ENCODE measurements at places on chromosomes 13 and 19.

DNA sequence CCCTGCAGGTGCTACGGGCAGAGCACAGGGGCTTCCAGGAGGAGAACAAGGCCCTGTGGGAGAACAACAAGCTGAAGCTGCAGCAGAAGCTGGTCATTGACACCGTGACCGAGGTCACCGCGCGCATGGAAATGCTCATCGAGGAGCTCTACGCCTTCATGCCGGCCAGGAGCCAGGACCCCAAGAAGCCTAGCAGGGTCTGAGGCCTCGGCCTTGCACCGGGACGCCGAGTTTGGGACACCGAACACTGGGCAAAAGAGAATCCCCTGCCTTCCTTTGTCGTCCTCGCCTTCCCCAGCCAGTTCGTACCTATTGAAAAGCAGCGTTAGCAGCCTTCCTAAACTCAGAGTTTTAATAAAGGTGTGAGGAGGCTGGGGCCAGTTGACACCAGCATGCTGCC is 12.1 kb downstream of the CBY2 start:
- no peak for DNase-seq

DNA sequence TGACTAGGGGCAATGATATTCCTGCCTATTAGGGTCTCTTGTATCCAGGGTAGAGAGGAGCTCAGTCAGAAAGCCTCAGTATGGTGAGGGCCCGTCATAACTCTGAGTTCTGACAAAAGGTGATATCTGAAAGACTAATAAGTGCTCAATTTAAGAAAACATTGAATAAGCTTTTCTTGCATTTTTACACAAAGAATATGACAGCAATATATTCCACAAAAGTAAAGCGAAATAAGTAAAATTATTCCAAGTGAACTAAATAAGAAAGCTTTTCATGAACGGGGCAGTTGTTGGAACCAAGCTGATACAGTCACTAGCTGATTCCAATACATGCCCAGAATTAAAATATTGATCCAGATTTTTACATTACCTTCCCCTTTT is 40.5 kb downstream of the CEACAM1 start:
- DNase-seq, result no peak

GRCh38 chr13:37484056-37484455 is 114.5 kb downstream of the POSTN start:
- no peak for DNase-seq

DNA sequence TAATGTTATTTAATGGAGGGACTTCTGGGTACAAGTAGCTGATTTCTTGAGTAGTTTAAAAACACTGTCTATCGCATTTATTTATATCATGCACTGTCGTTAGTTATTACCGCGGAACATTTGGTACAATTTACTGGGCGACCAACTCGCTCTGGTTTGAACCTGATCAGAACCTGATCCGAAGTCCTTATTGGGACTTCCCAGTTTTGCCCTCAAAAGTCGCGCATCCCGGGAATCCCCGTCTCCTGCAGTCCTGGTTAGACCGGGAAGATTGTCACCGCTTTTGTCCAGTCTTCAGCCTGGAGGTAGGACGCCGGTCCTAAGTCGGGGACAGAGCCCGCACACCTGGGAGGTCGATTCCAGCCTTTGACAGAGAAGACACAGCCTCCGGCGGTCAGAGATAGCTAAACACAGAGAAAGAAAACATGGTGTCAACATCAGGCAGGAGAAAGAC is 694 bp downstream of the CLN5 start:
- DNase-seq, result no peak

GRCh38 chr13:76756451-76756850 is 129.8 kb downstream of the KCTD12 start:
- DNase-seq, result no peak

DNA sequence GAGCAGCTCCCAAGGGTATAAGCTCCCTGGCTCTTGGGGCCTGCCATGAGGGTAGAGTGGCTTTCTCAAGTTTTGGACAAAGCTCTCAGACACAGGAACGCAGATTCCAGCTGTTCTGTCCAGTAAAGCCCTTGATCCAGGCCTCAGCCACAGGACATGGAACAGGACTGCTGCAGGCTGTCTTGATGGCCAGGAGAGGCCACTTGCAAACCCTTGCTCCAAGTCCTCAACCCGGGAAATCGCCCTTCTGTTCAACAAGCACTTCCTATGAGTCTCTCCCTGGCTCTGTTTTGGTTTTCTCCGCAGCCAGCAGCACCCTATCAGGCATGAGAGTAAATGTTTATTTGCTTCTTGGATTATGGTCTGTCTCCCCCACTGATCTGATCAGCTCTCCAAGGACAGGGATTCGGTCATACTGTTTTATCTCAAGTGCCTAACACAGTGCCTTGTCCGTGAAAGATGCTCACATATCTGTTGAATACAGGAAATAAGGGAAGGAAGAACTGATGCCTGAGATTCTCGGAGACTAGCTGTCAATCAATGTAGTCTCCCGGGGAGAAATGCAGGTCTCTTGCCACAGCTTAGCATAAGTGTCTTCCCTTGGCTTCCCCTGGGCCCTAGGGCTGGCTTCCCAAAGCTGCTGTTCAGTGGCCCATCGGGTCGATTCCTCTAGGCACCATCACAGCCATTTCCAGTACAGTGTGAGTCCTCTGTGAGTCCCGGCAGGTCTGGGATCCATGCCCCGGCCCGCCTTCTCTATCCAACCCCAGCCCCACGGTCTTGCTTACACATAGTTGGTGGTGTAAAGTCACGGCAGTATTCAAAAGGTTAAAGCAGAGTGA is 90.8 kb downstream of the TSHZ3 start:
- DNase-seq, result no peak

DNA sequence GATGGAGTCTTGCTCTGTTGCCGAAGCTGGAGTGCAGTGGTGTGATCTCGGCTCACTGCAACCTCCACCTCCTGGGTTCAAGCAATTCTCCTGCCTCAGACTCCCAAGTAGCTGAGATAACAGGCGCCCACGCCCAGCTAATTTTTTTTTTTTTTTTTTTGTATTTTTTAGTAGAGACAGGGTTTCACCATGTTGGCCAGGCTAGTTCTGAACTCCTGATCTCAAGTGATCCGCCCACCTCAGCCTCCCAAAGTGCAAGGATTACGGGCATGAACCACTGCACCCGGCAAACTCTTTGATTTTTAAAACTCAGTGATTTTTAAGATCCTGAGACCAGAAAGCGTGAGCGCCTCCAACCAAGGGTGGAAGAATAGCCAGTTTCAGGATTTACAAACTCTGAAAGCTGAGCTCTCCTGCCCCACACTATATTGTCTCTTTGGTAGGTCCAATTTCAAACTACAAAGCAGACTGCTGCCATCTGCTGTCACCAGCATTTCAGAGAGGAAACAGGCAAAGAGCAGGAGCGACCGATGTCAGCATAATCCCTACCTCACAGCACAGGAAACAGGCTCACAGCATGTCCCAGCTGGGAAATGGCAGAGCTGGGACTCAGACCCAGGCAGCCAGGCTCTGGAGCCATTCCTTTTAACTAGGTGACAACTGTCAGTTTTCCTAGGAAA is 9.2 kb downstream of the NOSIP start:
- no peak for DNase-seq

- no peak for DNase-seq
Measured at GRCh38 chr13:84352946-84353345, 470.7 kb upstream of the SLITRK1 start.

GRCh38 chr19:43504426-43505185 is at the start of gene PHLDB3:
Gene PHLDB3 (minus strand): TSS chr19:43504746. CDS start chr19:43504118, 628 bp downstream.
- DNase-seq, result peak; percentile 55

- no peak for DNase-seq
Measured at GRCh38 chr13:98798849-98799645, 46.6 kb upstream of the SLC15A1 start.

DNA sequence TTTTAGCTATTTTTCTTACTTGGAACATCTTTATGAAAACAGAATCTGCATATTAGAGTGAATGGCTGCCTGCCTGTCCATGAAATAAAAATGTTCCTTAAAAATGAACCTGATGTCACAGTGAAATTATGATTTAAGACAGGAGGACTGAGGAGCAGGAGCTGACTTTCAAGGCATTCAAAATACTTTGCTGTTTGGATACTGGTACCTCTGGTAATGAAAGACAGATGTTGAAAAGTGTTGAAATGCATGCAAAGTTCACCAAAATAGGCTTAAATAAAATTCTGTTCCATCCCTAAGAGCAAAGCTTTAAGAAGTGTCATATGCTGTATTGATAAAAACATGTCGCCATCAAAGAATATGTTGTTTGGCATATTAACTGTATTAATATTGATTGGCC is 1.7 kb downstream of the ARHGEF7 start:
- DNase-seq, result no peak

Data from activated naive CD8-positive, alpha-beta T cell treated with anti-CD3 and anti-CD28 coated beads for 36 hours (primary cell).